A673 (cell line): ENCODE measurements at places on chromosomes 7 and 10. TPM values are rescaled to one million over a fixed set of nuclear protein-coding genes. Genes with fewer than 3 reads are reported as not detected.

- peak; percentile 10 for DNase-seq
Observed at GRCh38 chr10:91796331-91797047, 1.7 kb upstream of the TNKS2 start.

The ANKRD26 gene
- total RNA-seq, result 15.2 and 16.9 TPM in 2 replicates

GRCh38 chr7:5554287-5554610 lies 130.6 kb upstream of the TNRC18 start:
- no peak for DNase-seq

DNA sequence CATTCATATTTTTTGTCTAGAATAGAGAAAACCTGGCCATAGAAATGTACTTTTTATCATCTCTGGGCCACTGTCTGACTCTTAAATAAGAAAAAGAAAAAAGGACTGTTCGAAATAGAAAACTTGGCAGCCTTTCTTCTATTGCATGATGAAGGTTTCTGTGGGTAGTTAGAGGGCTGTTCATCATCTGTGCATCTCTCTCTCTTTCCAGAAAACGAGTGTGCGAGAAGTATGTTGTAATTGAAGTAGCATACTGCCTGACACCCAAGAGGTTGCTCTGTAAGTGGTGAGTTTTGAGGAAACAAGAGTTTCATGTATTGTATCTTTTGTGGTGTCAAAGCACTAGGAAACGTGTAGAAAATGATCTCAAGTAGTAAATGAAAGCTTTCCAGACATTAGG lies 343.2 kb upstream of the TMEM229A start:
- no peak for DNase-seq

DNA sequence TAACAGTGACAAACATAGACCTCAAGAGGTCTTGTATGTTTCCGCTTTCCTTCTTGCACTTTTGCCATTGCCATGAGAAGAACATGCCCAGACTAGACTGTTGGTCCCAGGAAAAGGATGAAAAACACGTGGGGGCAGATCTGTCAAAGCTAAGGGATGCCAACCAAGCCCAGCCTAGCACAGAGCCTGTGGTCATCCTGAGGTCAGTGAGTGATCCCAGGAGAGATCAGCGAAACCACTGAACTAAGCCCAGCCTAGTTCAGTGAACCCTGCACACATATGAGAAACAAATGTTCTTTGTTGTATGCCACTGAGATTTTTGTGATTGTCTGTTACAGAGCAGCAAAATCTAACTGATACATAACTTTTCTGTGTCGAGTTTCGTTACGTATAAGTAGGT lies 718.8 kb downstream of the MAGI2 start:
- no peak for DNase-seq

DNA sequence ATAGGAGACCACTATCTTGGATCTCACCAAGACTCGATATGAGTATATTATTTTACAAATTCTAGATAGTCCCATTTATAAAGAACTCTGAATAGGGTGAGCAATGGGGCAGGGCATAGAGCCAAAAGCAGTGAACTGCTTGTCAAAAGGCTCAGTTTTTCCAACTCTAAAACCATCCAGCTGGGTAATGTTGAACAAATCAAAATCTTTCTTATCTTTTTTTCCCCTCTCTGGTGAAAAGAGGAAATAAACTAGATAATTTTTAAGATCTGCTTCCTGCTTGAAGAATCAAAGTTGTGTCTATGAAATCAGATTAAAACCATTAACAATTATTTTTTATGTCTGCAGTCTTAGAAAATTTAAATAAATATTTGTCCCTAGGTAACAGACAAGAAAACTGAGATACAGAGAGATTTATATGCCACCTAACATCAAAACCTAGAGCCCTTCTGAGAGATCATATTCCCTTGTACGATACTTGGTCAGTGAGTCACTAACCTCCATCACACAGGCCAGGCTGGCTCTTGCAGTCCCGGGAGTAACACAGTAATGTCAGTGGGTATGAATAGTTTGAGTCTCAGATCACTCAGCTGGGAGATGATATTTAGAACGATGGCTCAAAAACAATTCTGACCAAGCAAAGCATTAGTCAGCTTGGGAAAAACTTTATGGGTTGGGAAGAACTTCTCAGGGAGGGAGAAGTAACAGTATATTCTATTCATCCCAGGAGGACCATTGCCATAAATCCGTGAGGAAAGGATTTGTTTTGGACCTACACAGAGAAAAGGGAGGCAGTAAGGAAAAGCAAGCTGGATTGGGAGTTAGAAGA lies 178.8 kb downstream of the REEP3 start:
- DNase-seq, result peak; percentile 92

The ITGB8 gene
- 0.90 and 1.3 TPM in 2 replicates for total RNA-seq

DNA sequence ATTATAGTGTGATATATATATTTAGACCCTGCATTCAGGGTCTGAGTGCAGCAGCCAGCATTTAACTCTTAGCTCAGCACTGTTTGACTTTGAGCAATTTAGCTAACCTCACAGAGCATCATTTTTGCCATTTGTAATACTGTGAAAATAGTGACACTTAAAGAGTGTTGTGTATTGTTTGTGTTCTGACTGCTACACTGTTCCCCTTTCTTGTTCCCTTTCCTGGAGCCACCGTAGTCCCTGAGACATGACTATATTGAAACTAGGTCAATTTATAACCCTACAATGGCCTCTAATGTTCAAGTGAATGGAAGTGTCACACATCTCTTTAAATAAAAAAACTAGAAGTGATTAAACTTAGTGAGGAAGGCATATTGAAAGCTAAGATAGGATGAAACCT lies 20.3 kb upstream of the CD36 start:
- no peak for DNase-seq

GRCh38 chr7:568031-568951 lies 48.6 kb upstream of the PDGFA start:
- DNase-seq, result no peak

DNA sequence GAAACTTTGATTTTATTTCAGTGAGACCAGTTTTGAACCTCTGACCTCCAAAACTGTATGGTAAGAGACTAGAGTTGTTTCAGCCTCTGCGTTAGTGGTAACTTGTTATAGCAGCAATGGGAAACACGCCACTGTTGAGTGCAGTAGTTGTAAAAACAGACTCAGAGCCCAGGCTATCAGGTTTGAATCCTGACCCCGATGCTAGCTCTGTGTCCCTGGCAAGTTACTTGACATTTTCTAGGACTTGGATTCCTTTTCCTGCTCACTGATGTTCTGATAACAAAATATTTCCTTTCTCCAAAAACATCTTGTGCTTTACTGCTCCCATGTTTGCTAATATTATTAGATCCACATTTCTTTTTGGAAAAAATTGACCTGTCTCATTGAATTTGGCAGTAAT lies 131.0 kb downstream of the PLXDC2 start:
- no peak for DNase-seq

- no peak for DNase-seq
Observed at GRCh38 chr10:12949248-12949647, 52.3 kb downstream of the CCDC3 start.

DNA sequence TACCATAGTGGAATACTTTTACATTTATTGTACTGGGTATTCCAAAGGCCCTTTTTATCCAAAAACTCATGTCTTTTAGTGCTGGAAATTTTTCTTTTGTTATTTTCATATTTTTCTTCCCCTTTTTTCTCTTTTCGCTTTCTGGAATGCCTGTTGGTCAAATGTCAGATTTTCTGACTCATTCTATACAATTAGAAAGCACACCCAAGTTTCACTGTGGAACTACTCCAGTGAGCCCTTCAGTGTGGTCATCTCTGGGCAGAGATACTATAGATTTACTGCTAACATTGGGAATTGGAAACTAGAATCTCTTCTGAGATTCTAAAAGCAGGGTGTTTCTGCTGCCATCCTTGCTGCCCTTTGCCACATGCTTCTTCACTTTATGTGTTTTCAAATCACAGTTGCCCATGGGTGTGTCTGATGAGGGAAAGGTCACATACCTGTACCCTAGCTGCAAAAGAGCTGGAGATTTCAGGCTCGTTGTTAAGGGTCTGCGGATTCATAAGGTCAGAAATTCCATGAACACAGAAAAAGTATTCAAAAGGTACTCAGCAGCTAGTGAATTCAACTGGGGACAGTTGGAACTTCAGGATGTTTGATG lies 5.6 kb upstream of the WASL start:
- DNase-seq, result no peak

DNA sequence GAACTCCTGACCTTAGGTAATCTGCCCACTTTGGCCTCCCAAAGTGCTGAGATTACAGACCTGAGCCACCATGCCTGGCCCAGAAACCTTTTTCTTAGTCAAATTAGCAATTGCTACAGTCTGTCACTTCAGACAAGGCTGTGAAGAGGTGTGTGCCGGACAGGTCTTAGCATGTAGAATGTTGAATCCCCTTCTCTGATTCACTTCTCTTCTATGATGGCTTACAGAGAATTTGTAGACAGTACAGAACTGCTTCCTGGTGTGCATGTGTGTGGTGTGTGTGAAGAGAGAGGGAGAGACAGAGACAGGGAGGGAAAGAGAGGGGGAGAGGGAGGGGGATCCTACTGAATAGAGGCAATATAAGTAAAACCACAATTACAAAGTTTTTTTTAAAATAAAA lies 150.4 kb downstream of the PARD3 start:
- DNase-seq, result no peak

GRCh38 chr7:29084832-29085231 lies 61.5 kb downstream of the CPVL start:
- DNase-seq, result no peak

The NEURL1 gene
- total RNA-seq, result 0.50 and 0.52 TPM in 2 replicates

DNA sequence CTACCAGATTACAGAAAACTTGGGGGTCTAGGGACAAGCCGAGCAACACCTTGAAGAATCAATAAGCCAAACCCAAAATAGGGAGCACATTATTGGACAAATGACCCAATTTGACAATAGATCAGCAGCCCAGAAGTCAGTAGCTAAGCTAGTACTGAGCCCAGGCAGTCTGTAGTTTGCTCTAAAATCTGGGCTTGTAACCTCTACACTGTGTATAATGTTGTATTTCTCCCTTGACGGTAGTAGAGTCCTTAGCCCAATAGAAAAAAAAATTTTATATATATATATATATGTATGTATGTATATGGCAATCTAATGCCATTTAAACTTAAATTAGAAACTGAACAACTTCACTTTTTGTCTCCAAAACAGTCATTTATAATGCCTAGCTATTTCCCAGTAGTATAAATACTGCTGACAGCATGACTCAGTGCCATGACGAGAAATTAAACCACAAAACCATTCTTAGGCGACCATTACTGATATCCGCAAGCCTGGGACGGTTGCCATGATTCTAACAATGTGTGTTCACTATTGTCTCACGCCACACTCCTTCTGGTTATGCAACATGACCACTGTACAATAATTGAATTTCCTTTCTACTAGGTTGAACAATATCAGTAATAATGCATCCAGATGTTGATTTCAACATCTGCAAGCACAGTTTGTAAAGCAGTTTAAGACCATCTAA lies 110.5 kb downstream of the IPMK start:
- DNase-seq, result peak; percentile 90

DNA sequence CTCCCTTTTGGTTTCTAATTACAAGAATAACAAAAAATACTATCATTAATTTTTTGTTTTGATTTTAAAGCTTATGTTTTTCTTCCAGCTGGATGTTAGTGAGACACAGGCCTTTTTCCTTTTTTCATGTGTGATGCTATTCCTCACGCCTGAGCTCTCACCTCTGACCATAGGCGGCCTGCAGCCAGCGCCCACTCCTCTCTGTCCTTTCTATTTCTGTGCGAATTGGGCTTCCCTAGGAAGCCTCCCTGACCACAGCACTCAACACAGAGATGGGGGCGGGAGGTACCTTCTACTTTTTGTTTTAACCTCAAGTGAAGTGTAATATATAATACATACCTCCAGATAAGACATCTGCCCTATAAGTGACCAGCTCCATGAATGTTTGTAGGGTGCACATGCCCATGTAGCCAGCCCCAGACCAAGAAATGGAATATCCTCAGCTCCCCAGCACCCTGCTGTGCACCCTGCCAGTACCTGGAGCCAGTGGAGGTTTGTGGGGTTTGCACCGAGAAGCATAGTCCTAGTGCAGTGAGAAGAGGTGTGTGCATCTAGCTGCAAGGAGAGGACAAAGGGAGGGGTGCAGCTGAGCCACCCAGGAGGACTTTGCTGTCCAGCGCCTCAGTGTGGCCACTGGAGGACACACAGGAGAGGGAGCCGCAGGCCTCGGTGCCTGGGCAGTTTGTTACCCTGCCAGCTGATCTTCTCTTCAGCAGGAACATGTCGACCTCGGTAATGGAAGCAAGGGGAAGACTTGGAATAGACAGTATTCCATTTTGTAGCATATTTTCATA lies 38.5 kb downstream of the BNIP3 start:
- DNase-seq, result peak; percentile 29

GRCh38 chr7:40232242-40232893 lies 97.6 kb downstream of the SUGCT start:
- DNase-seq, result peak; percentile 70

DNA sequence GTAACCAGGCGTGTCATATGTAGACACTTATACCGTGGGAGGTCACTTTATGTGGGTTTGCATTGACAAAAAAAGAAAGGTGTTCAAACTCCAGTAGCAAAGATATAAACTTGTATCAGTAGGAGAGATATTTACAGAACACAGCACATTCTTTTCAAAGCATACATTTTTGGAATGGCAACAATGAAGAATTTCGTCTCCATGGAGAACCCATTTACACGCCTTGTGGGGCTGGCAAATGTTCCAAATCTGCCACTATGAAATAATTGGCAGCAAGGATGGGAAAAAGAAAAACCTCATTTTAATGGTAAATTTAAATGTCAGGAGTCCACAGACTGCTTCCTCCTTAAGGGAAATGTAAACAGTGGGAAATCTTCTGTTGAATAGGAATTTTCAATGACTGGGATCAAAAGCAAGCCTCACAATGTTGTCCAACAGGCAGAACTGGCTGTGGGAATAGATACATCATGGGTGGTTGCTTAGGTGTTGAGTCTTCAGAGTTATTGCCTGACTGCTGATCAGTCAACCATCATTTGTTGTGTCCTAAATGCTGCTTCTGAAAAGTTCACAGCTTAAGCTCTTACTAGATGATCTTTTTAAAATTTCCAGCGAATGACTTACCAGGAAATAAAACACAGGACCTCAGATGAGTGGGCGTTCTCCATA lies 256.6 kb upstream of the SEMA3C start:
- no peak for DNase-seq

- no peak for DNase-seq
Observed at GRCh38 chr7:137873524-137873923, 26.8 kb upstream of the DGKI start.

GRCh38 chr7:4837803-4838625 lies 23.8 kb downstream of the PAPOLB start:
- no peak for DNase-seq

DNA sequence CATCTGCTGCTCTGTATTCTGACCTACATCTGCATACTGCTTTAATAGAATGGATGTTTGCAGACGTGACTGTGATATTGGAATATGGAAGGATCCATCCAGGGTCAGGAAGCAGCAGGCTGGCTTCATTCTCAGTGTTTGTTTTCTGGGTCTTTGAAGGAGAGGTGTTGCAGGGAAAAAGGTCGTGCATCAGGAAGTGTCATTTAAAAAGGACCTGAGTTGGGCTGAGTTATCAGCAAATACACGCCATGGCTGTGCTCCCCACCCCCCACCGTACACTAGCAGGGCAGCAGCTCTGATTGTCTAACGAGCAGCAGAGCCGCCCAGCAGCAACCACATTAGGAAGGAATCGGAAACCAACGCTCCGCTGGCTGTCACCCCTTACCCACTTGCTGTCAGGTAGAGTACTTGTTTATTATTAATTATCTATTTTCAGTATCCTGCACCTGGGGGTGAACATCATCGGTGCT lies 63.1 kb upstream of the STEAP1B start:
- DNase-seq, result no peak
